ENCODE measurements at places on chromosomes 2 and 18.

DNA sequence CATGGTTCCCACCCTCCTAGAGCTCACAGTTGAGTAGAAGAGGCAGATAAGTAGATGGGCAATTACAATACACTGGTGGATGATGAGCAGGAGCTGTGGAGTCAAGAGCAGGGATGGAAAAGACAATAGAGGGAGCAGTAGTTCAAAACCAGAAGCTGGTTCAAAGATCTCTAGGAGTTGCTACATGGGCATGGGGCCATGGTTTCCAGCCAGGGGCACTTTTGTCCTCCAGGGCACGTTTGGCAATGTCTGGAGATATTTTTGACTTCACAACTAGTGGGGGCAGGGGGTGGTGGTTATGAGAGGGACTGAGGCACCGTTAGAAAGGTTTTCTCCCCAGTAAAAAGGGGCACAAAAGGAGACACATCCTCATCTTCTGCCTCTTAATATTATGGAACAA, 236.0 kb downstream of the DYSF start:
- H3K27ac ChIP-seq = no peak overlapping the region
- no peak for DNase-seq
- peaks cover 9% of the 10 kb centered on the region for H3K4me1 ChIP-seq
- H3K36me3 ChIP-seq = no peaks in the 10 kb centered on the region
- H3K27me3 ChIP-seq = no peaks in the 10 kb centered on the region

DNA sequence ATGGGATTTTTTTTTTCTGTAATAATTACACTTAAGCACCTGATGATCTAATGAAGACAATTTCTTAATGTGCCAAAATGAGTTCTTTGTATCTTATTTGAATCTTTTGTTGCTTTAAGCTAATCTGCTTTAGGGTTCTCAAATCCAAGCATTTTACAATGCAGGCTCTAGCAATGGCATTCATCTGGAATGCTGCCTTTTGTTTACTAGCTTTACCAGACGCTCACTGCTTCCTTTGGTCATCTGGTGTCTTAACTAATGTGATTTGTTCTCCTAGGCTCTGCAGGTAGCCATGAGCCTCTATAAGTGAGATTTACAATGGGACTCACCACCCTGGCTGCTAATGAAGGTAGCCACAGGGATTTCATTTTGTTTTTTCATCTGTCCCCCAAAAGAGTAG, 100.3 kb downstream of the GREB1L start:
- H3K27me3 ChIP-seq = no peaks in the 10 kb centered on the region
- no peaks in the 10 kb centered on the region for H3K4me1 ChIP-seq
- H3K27ac ChIP-seq = no peak overlapping the region

- H3K27me3 ChIP-seq = no peaks in the 10 kb centered on the region
- H3K36me3 ChIP-seq = no peaks in the 10 kb centered on the region
- H3K4me3 ChIP-seq = no peak overlapping the region
- no peak for DNase-seq
- no peaks in the 10 kb centered on the region for H3K4me1 ChIP-seq
Measured at GRCh38 chr2:119409506-119409905, 22.1 kb upstream of the TMEM37 start.

GRCh38 chr2:100228967-100229366, 86.6 kb upstream of the AFF3 start:
- H3K4me1 ChIP-seq = no peaks in the 10 kb centered on the region
- H3K4me3 ChIP-seq = no peak overlapping the region
- DNase-seq = no peak
- no peak overlapping the region for H3K27ac ChIP-seq

DNA sequence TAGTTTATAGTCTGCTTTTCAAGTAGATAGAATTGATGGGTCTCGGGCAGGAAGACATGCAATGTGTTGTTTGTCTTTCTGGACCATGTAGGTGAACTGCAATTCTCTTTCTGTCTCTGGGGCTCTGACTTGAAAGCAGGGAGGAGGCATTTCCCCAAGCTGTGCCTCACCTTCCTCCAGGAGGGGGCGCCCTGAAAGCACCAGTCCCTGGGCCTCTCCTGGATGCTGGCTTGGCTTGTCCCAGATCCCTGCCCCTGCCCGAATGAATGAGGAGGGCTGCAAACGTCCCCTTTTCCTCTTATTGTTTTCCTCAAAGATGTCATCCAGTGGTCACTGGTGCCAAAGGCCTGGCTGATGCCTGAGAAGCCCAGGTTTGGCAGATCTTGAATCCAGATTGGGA, 270.6 kb downstream of the CELF4 start:
- peak; percentile 90 for DNase-seq
- H3K4me1 ChIP-seq = no peaks in the 10 kb centered on the region
- H3K27me3 ChIP-seq = no peaks in the 10 kb centered on the region
- no peaks in the 10 kb centered on the region for H3K36me3 ChIP-seq
- no peak overlapping the region for H3K27ac ChIP-seq
- no peak overlapping the region for H3K4me3 ChIP-seq

- no peaks in the 10 kb centered on the region for H3K36me3 ChIP-seq
- H3K27ac ChIP-seq = no peak overlapping the region
- H3K4me1 ChIP-seq = peaks cover 7% of the 10 kb centered on the region
- no peaks in the 10 kb centered on the region for H3K27me3 ChIP-seq
- peak; percentile 81 for DNase-seq
Measured at GRCh38 chr2:37877457-37878315, 47.4 kb upstream of the RMDN2 start.

DNA sequence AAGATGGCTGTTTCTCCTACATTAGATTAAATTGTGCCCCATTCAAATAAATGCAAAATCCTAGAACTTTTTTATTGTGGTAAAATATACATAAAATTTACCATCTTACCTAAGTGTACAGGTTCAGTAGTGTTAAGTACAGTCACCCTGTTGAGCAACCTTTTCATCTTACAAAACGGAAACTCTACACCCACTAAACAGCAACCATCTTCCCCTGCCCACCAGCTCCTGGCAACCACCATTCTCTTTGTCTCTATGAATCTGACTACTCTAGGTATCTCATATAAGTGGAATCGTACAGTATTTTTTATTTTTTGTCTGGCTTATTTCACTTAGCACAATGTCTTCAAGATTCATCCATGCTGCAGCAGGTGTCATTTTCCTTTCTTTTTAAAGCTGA, 53.0 kb downstream of the ASXL2 start:
- H3K27ac ChIP-seq = no peak overlapping the region
- H3K27me3 ChIP-seq = no peaks in the 10 kb centered on the region
- peaks cover 12% of the 10 kb centered on the region for H3K4me1 ChIP-seq
- no peak overlapping the region for H3K4me3 ChIP-seq
- H3K36me3 ChIP-seq = no peaks in the 10 kb centered on the region

DNA sequence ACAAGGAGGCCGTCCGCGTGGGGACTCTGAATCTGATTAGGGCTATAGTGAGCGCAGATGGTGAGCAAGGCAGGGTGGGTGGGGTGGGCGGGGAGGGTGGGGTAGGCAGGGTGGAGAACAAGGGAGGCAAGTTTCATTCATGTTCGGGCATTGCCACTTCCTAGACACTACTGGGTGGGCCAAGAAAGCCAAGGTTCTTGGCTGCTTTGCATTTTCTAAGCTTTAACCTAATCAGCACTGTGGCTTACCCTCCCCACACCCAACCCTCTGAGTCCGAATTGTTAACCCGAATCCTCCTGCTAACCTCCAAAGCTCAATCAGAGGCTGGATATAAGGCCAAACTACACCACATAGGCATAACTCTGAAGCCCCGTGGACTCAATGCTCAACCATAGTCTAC, 18.1 kb downstream of the MROH2A start:
- H3K36me3 ChIP-seq = no peaks in the 10 kb centered on the region
- H3K27ac ChIP-seq = no peak overlapping the region
- no peaks in the 10 kb centered on the region for H3K27me3 ChIP-seq
- H3K4me3 ChIP-seq = no peak overlapping the region

DNA sequence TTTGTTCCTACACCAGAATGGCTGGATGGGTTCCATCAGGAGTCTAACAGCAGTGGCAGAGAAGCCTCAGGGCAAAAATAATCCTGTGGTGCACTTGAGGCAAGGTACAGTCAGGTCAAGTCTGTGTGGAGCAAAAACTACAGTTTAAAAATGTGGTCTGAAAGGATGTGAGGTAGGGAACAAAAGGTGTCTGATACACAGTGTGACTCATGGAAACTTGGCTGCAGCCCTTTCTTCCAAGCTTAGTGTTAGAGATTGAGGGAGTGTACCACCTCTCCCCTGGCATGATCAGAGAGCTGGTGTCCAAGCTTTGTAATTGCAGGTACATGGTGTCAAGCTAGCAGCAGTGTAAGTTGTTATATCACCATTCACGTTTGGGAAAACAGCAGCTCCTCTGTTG, 8.9 kb downstream of the ANKAR start:
- H3K36me3 ChIP-seq = no peaks in the 10 kb centered on the region
- DNase-seq = no peak
- no peaks in the 10 kb centered on the region for H3K27me3 ChIP-seq
- no peak overlapping the region for H3K4me3 ChIP-seq
- H3K27ac ChIP-seq = no peak overlapping the region
- no peaks in the 10 kb centered on the region for H3K4me1 ChIP-seq

DNA sequence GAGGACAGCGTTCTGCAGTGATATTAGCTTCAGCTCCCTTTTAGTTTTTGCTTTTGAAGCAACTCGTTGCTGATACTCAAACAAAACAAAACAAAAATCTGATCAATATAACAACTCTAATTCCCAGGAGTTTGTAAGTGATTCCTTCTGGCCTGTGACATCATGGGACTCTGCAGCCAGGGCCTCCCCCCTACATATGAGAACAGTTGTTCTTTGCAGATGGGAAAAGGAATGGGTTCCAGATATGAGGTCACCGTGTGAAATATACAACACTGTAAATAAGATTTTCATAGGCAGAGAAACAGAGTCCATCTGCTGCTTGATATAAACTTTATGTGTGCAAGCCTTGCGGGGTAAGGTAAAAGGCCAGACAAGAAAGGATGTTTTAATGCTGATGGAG, 56.7 kb downstream of the DIS3L2 start:
- H3K27me3 ChIP-seq = no peaks in the 10 kb centered on the region
- DNase-seq = no peak
- H3K4me3 ChIP-seq = no peak overlapping the region
- peaks cover 10% of the 10 kb centered on the region for H3K36me3 ChIP-seq
- H3K4me1 ChIP-seq = peaks cover 3% of the 10 kb centered on the region
- no peak overlapping the region for H3K27ac ChIP-seq
